ENCODE measurements at places on chromosomes 3 and 15. TPM values are rescaled to one million over a fixed set of nuclear protein-coding genes. Genes with fewer than 3 reads are reported as not detected.

DNA sequence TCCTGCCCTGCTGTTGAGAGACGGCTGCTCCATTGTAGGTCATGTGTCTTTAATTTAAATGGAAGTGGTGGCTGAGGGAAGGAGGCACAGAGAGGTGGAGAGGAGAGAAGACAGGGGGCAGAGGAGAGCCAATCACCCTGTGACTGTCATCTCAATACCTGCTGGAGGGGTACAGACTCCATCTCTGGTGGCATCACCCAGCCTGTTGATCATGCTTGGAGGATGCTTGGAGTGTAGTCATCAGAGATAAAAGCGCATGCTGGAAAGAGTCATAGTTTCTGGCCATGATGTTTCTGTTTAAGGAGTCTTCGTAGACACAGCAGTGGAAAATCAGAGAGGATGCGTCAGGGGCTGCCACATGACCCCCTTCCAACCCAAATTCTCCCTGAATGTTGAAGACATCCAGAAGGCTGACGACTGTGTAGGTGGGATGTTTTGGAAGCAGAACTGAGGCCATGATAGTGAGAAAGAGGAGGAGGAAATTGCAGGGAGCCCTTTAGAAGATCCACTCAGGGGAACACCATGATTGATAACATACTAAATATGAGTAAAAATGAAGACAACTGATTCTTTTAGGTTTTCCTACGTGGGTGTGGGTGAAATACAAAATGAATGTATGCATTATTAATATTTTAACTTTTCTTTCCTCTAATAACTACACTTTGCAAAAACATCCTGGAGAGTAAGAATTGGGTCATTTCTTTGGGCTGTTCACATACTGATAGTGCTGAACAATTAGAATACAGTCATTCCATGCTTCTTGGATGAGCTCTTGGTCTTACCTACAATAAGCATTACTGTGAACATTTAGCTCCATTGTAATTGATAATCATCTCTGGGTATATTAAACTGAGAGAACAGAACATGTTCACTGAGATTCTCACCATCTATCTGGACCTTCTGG lies 210.6 kb upstream of the ATP10A start:
- DNase-seq = no peak
- H3K27ac ChIP-seq = no peak overlapping the region
- peaks cover 4% of the 10 kb centered on the region for H3K27me3 ChIP-seq
- no peaks in the 10 kb centered on the region for H3K4me1 ChIP-seq
- H3K36me3 ChIP-seq = no peaks in the 10 kb centered on the region

DNA sequence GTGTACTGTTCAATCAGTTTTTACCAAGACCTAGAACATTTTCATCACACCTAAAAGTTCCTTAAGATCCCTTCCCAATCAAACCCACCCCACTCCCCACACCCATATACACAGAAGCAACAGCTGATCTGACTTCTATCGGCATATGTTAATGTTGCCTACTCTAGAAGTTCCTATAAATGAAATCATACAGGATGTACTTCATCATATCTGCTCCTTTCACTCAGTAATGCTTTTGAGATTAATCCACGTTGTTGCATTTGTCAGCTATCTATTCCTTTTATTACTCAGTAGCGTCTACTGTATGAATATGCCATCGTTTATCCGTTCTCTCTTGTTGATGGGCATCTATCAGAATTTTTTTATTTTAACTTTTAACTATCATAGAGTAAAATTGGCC lies 14.3 kb upstream of the FILIP1L start:
- DNase-seq = no peak
- H3K27ac ChIP-seq = no peak overlapping the region
- H3K36me3 ChIP-seq = no peaks in the 10 kb centered on the region
- no peak overlapping the region for H3K4me3 ChIP-seq

- no peak for DNase-seq
- no peak overlapping the region for H3K27ac ChIP-seq
- H3K4me1 ChIP-seq = peaks cover 1% of the 10 kb centered on the region
These were observed 617.0 kb upstream of the ROBO1 start for GRCh38 chr3:80384811-80385210.

The LTF gene
- 0.33 TPM for total RNA-seq

DNA sequence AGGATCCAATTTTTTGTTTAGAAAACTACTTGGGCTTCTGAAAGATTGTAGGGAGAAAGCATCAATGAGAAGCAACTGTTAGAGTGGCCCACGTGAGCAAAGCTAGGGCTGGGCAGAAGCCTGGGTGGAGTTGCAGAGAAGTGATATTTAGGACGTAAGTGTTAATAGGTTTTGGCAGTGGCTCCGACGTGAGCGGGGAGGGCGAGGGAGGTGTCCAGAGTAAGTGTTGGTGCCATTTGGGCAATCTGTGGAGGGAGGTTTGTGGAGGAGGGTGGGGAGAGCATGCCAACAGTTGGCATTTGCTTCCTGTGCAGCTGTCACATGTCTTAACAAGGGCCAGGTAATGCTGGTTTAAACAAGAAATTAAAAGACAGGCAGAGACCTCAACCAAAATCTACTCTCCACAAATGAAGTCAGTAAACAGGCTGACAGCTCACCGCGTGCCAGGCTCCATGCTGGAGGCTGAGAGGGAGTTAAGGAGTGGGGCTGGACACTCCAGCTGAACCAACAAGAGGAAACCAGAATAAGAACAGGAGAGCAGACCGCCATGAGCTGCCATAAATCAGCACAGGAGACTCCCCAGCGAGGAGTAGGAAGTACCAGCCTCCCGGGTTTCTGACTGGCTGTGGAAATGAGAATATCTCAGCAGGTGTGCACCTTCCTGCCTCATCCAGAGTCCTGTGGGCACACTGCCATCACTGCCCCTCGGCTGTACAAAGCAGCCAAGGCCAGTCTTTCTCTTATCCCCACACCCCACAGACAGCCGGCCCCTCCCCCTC lies 232.6 kb downstream of the ABHD5 start:
- no peaks in the 10 kb centered on the region for H3K4me1 ChIP-seq
- H3K36me3 ChIP-seq = no peaks in the 10 kb centered on the region
- DNase-seq = no peak
- H3K27ac ChIP-seq = no peak overlapping the region
- H3K27me3 ChIP-seq = peaks cover 50% of the 10 kb centered on the region

DNA sequence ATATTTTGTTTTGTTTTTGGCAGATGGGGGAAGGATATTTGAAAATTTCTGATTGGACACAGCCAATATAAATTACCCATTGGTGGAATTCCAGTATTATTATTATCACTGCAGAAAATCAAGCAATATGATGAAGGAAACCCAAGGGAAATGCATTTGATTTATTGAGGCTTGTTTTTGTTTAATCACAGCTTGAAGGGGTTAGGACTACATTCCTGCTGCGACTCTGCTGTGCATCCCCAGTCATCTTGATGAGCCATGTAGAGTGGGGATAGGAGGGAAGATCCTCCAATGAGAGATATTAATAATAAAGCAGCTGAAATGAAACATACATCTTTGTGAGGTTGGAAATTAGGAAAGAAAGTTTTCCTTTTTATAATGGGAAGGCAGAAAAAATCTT lies 208.6 kb downstream of the GAP43 start:
- no peak for DNase-seq
- no peak overlapping the region for H3K4me3 ChIP-seq
- H3K27ac ChIP-seq = no peak overlapping the region
- H3K36me3 ChIP-seq = no peaks in the 10 kb centered on the region
- H3K27me3 ChIP-seq = no peaks in the 10 kb centered on the region
- no peaks in the 10 kb centered on the region for H3K4me1 ChIP-seq

DNA sequence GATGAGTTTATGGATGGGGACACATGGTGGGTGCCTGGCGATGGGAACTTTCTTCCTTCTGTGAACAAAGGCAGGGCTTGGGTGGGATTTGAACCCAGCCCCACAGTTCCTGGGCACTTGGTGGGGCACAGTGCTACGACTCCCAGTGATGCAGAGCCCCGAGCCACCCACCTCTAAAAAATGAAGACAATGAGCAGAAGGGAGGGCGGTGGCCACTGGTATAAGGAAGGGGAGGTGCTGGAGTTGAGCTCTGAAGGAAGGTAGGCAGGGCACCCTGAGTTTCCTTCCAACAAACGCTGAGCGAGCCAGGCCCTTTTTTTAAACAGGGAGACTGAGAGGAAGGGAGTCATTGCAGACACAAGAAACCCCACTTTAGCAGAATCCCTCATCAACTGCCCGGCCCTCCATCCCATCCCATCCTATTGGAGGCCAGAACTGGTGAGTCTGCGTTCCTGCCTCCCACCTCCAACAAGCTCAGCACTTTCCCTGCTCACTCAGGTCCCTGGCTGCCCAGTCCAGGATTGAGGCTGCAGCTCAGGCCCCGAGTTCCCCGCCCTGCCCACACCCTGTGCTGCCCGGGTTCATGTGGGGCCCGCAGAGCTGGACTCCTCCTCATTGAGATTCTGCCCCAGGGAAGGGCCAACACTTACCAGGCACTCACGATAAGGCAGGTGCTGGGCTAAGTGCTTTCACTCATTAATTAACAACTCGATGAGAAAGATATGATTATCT lies 57.3 kb downstream of the LINGO1 start:
- no peak for DNase-seq
- H3K4me3 ChIP-seq = no peak overlapping the region
- H3K27ac ChIP-seq = no peak overlapping the region
- no peaks in the 10 kb centered on the region for H3K36me3 ChIP-seq
- H3K27me3 ChIP-seq = peaks cover 3% of the 10 kb centered on the region

GRCh38 chr3:156389449-156389950 lies 165.4 kb downstream of the SSR3 start:
- no peaks in the 10 kb centered on the region for H3K36me3 ChIP-seq
- peaks cover 17% of the 10 kb centered on the region for H3K27me3 ChIP-seq
- H3K4me1 ChIP-seq = no peaks in the 10 kb centered on the region
- no peak overlapping the region for H3K4me3 ChIP-seq

Measured in progenitor cell of endocrine pancreas (in vitro differentiated cells).